ENCODE measurements at places on chromosomes 1 and 21.

GRCh38 chr21:35231090-35231489 is 182.0 kb upstream of the RUNX1 start:
- no peak for DNase-seq

DNA sequence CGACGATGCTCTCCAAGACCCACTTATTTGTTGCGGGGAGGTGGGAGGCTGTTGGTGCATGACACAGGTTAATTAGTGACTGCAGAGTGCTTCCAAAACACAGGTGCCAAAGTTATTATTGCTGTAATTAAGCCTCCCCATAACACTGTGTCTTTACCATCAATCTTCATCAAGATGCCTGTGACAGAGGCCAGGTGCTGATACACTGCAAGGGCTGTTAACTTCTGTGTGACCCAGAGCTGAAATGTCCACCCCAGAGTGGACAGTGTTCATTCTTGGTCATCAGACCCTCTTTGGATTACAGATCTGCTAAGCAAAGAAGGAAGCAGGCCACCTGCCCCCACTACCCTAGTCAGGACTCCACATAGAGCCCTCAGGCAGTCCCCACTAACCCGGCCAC is 55.5 kb downstream of the CAPN8 start:
- no peak for DNase-seq

- DNase-seq, result no peak
Observed at GRCh38 chr1:183094351-183094750, 71.1 kb downstream of the LAMC1 start.

DNA sequence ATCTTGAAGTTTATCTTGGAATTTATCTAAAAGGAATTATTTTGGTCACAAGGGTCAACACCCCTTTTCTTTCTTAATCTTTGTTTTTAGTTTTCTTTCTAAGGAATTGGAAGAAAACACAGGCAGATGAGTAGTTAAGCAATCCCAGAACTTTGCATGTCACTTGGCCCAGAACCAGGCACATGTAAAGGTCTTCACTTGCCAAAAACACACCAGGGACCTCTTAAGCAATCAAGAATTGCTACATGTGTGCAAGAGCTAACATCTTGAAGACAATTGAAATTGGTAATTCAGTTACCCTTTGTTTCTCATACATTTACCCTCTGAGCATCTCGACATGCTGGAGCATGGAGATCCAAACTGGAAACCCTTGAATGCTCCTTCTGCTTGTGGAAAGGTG is 114.2 kb downstream of the ZC3H11B start:
- no peak for DNase-seq

DNA sequence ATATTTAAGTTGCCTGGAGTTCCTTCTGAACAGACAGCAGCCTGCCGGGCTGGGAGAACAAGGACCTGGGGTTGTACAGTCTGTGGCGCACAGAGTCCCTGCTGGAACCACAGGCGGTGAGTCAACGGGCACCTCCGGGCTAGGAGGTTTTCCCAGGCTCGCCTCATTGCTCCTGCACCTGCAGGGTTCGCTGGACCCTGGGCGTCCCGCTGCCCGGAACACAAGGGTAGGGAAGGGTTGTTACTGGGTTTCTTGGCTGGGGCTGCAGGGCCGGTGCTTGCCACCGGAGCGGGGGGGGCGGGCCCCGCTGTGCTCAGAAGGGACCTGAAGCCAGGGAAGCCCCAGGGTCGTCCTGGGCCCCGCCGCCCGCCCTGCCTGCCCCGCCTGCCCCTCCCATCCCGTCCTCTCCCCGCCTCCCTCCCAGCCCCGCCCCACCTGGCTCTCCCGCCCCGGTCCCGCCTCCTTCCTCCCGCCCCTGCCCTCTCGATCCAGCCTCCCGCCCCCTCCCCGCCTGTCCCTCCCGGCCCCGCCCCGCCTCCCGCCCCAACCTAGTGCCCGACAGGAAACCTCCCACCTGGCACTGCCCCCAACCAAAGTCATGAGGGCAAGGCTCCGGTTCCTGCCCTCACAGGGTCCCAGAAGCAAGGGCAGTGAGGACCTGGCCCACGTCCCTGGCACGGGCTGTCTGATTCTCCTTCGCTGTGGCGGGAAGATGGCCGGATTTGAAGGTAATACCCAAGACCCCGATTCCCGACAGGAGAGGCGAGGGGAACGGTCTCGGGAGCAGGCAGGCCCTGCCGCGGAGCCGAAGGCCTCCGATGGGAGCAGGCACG is 6.8 kb downstream of the JMJD4 start:
- no peak for DNase-seq

DNA sequence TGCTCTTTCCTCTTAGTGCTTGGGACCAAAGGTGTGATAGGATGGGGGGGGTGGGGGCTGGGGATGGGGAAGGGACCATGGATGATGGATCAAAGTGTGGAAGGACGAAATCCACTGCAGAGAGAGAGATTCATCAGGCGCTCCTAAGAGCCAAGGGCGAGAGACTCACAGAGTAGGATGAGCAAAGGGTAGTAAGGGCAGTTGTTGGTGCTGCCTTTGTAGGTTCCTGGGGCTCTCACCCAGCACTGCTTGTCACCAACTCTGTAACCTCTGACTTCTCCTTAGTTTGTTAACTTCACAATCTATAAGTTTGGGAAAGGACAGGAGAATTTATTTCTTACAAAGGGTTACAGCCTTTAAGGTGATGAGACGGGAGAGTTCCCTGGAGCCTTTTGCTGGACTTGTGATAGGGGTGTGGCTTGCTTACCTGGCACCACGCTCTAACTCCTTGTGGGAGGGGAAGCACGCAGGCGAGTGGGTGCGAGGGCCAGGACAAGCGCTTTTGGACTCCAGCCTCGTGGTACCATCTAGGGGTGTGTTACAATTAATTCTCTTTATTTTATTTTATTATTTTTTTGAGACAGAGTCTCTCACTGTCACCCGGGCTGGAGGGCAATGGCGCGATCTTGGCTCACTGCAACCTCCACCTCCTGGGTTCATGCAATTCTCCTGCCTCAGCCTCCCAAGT is 1.6 kb upstream of the PDXK start:
- DNase-seq, result no peak

DNA sequence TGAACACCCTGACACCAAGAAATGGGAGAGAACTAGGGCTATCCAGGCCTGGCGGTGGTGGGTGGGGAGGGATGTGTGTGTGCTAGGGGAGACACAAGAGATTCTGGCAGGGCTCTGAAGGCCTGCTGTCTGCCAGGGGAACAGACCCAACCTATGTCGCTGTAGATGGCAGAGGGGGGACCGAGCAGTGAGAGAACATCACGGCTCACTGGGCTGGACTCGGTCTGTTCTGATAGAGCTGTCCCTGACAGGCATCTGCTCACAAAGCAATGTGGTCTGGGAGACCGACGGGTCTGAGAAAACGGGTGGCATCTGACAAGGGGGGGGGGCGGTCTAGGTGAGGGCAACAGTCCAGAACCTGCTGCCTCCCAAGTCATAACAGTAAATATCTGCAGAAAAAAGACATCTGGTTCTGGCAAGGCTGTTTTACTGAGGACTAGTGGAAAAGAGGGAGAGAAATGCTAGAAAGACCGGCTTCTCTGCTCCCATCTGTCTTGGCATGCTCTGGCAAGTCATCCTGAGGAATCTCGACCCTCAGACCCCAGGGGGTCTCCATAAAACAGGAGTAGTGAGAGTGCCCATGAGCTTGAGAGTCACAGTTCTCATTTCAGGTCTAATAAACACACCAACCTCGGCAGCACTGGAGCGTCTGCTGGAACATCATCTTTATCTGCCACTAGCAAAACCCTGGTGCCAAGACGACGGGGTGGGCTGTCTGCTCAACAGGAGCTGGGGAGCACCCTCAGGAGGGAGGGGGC is 36.5 kb downstream of the SLC66A1 start:
- DNase-seq, result no peak

- DNase-seq, result no peak
Observed at GRCh38 chr1:225446595-225446960, 18.7 kb upstream of the LBR start.

DNA sequence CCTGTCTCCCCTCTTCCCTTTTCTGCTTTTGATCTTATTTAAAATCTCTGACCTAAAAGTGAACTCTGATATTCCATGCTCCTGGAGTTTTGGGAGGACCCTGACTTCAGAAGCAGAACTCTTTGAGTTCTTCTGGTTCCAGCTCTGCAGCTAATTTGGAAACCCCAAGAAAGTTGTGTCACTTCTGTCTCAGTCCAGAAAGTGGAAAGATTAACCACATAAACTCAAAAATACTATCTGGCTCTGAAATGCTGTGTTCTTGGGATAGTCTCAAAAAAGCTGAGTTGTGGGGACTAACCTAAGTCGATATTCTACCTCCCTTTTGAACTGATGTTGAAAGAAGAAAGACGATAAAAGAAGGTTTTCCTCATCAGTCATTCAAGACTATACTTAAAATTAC is 59.8 kb downstream of the ITPKB start:
- DNase-seq, result no peak

- DNase-seq, result no peak
Observed at GRCh38 chr1:48649880-48650279, 126.8 kb downstream of the BEND5 start.

DNA sequence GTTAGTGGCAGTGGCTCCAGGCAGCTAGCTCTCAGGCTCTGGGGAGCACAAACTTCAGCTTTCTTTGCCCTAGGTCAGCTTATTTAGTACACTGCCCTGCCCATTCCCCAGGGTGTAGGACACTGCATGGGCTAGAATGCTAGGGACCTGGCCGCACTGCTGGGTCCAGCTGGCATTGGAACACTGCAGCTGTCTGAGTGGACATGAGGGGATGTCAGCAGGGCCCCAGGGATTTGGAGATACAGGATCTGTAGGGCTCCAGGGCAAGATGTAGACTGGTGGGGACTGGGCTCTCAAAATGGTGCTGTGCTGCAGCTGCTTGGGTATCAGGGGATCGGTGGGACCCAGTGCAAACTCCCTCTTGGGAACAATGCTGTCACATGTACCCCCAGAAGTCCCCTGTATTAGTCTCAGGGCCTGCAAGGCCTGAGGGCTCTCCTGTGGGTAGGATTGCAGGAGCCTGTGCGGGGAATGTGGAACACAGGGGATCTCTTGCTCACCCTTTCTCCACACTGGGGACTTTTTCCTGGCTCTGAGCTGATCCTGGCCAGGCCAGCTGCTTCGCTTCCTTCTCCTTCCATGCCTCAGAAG is 25.2 kb upstream of the TTC22 start:
- DNase-seq, result no peak

DNA sequence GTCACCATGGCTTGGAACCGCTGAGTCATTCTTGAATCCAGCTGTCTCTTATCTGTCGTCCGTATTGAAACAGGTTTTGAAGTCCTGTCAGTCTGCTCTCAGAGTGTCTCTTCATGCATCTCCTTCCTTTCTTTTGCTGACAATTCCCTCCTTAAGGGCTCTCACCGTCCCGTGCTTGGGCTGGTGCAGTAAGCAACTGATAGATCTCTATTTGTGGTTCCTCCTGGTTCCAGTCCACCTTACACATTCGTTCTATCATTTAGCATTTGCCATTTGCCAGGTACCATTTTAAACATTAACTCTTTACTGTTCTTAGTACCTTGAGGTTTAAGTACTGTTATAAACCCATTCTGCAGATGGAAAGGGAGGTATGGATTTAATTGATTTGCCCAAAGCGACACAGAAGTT is 88.9 kb downstream of the DYRK1A start:
- no peak for DNase-seq

DNA sequence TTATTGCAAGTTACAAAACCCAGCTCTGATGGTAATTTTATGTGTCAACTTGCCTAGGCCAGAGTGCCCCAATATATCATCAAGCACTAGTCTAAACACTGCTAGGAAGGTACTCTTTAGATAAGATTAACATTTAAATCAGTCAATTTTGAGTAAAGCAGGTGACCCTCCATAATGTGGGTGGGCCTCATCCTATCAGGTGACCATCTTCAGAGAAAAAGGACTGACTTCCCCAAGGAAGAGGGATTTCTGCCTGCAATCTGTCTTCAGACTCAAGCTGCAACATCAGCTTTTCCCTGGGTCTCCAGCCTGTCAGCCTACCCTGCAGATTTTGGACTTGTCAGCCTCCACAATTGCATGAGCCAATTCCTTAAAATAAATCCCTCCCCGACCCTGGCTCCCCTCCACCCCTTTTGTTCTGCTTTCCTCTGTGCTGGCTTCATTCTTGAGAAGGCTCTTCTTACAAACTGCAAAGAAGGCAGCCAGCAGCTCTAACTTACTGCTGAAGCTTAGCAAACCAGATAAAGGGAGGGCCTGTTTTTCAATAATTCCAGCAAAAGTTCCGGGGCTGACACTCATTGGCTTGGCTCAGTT is 56.4 kb upstream of the RUNX3 start:
- DNase-seq, result no peak

- peak; percentile 91 for DNase-seq
Observed at GRCh38 chr1:59163268-59164092, 133.4 kb upstream of the FGGY start.

DNA sequence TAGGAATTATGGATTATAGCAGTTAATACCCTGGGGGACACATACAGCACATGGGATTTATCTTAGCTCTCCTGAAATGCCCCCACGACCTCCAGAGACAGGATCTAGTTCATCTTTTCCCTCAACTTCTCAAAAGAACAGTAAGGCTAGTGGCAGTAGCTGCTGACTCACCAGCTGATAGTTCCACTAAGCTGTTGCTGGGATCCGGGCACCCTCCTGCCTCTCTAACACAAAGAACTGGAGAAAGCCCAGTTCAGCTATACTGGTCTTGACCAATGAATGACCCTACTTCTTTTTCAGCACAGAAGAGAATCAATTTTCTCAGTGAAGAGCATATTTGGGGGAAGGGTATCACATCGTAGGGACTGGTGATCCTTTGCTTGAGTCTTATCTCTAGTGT is 84.1 kb downstream of the PGBD5 start:
- no peak for DNase-seq

DNA sequence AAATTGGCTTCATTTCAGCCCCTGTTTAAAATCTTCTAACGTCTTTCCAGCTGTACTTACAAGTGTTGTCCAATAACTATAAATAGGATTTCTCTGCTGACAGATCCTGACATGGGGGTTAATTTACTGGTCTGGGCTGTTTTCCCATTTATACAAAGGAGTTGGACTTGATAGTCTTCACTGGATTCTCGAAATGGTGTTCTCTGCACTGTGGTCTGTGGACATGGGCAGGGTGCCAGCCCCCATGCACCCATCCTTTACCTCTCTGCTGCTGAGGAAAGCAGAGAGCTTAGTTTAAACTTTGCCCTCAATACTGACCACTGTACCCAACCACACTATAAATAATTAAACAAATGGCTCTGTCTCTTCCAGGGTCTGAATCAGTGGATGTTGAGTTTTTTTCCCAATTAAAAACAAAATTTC is 5.2 kb downstream of the DIO1 start:
- DNase-seq, result no peak

- no peak for DNase-seq
Observed at GRCh38 chr1:914131-914890, 9.4 kb upstream of the SAMD11 start.

GRCh38 chr1:32622806-32623681 is 27.3 kb downstream of the ZBTB8OS start:
- no peak for DNase-seq

- DNase-seq, result peak; percentile 83
Observed at GRCh38 chr1:112715264-112716053, at the start of gene PPM1J. Gene PPM1J, minus strand, starts transcription at chr1:112715332. Its CDS starts 31 bp downstream, at chr1:112715301.

Data from foreskin melanocyte (primary cell).